ENCODE measurements at places on chromosomes 6 and 20.
A peak's percentile ranks its signal among the peaks of the same experiment; 100 is the strongest.

- H3K27me3 ChIP-seq = no peaks in the 10 kb centered on the region
- no peaks in the 10 kb centered on the region for H3K36me3 ChIP-seq
Observed at GRCh38 chr20:61957961-61958715, 107.5 kb downstream of the TAF4 start.

DNA sequence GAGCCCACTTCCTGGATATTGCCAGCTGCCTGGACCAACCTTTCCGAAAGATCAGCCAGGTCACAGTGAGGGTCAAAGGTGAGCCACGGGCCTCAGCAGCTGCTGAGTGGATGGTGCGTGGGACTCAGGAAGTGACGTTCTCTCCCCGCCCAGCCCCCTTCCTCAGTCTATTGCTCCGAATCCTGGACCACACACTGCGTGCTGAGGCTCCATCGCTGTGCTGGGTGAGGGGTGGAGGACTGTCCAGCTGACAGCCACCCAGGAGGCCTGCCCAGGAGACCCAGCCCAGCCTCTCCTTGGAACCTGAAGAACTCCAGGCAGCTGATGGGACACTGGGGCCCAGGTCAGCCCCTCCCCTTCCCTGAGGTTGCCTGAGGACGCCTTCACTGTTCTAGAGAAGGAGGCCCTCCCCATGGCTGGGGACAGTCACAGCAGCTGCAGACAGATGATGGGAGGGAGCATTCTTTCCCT, 94.4 kb upstream of the CD93 start:
- H3K27ac ChIP-seq = peak overlapping the region; percentile 60
- H3K27me3 ChIP-seq = no peaks in the 10 kb centered on the region
- no peak overlapping the region for H3K4me3 ChIP-seq
- H3K4me1 ChIP-seq = peaks cover 8% of the 10 kb centered on the region
- DNase-seq = no peak
- no peaks in the 10 kb centered on the region for H3K36me3 ChIP-seq

DNA sequence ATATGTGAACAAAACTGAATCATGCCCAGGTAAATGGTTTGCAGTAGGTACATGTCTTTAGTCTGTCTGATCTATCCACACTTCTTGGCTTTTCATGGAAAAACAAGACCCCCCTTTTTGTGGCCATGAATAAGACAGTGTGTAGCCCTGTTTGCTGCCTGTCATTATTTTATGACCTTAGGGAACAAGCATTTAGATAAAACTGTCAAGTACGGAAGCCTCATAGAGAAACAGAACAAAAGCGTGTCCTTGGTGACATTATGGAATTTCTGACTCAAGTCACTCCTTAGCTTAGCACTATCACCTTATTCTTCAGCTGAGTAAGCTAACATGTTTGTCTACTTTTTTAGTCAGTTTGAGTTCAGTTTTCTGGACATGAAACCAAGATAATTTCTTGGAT, 476.2 kb downstream of the ADGRB3 start:
- DNase-seq = no peak
- no peaks in the 10 kb centered on the region for H3K36me3 ChIP-seq
- H3K27ac ChIP-seq = no peak overlapping the region
- H3K27me3 ChIP-seq = no peaks in the 10 kb centered on the region
- H3K4me3 ChIP-seq = no peak overlapping the region
- no peaks in the 10 kb centered on the region for H3K4me1 ChIP-seq

- H3K4me1 ChIP-seq = no peaks in the 10 kb centered on the region
- H3K27ac ChIP-seq = no peak overlapping the region
- no peak overlapping the region for H3K4me3 ChIP-seq
- H3K27me3 ChIP-seq = no peaks in the 10 kb centered on the region
Observed at GRCh38 chr6:95280686-95281273, 296.6 kb upstream of the MANEA start.

- no peaks in the 10 kb centered on the region for H3K4me1 ChIP-seq
- no peaks in the 10 kb centered on the region for H3K36me3 ChIP-seq
- no peak for DNase-seq
- no peak overlapping the region for H3K27ac ChIP-seq
Observed at GRCh38 chr20:2171266-2171790, 69.7 kb downstream of the STK35 start.

DNA sequence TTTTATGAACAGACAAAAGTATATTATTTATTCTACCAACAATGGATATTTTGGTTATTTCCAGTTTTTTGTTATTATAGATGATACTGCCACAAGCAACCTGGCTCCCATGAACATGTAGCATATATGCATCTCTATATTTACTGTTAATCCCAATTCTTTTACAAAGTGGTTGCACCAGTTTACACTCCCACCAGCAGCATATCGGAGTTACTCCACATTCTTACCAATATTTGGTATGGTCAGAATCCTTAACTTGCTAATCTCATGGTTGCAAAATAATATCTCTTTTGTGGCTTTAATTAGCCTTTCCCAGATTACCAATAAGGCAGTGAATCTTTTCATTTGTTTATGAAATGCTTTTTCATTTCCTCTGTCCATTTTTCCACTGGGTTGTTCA, 137.6 kb upstream of the CDYL start:
- no peak overlapping the region for H3K27ac ChIP-seq
- no peaks in the 10 kb centered on the region for H3K4me1 ChIP-seq
- no peaks in the 10 kb centered on the region for H3K27me3 ChIP-seq
- DNase-seq = no peak
- no peaks in the 10 kb centered on the region for H3K36me3 ChIP-seq
- no peak overlapping the region for H3K4me3 ChIP-seq
